ENCODE measurements at places on chromosomes 7 and 10.

DNA sequence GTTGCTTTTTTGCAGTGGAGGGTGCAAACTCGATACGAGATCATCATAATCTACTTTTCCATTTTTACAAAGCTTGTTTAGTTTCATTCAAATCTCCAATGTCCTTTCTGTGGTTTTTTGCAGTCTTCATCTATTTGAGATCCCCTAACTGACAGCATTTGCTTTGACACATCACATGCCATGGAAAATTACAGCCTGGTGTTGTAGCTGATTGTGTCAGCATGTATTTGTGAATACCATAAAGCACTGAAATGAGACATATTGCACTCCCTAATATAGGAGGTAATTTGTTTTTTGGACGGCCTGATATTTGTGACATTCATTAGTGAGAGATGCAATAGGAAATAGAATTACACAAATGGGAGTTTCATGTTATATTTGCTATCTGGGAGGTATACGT lies 620.8 kb downstream of the KCNMA1 start:
- no peak for DNase-seq

- DNase-seq, result no peak
Observed at GRCh38 chr7:116650436-116650835, 21.6 kb upstream of the MET start.

DNA sequence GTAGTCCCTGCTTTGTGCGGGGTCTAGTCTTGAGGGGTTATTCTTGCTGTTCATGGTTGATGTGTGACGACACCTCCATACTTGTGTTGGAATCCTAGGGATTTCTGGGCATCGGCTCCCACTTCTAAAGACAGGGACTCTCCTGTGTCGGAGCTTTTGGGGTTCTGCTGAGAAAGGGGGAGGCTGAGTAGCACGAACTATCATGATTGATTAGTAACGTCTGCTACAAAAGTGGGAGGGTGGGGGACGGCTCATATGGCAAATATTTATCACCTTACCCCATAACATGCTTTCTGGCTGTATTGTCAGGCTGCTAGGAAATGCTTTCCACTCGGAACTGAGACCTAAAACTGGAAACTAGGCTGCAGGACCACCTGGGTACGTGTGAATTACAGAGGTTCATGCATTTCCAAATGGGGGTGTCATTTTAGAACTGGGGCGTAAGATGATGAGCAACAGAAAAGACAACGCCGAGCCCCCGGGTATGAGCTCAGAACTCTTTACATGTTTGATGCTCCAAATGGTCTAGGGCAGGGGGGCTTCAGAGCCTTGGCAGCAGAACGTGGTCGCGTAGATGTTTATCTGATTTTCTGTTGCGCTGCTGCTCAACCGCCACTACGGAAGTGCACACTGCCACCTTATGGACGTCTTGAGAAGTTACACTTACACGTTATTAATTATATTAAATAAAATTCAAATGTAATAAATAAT lies 15.1 kb upstream of the NME8 start:
- DNase-seq, result no peak

- no peak for DNase-seq
Observed at GRCh38 chr7:135745703-135746312, 2.8 kb downstream of the FAM180A start.

GRCh38 chr10:100782461-100783244 lies 37.3 kb downstream of the PAX2 start:
- DNase-seq, result no peak

- DNase-seq, result no peak
Observed at GRCh38 chr7:78587443-78588044, 789.0 kb downstream of the PHTF2 start.

DNA sequence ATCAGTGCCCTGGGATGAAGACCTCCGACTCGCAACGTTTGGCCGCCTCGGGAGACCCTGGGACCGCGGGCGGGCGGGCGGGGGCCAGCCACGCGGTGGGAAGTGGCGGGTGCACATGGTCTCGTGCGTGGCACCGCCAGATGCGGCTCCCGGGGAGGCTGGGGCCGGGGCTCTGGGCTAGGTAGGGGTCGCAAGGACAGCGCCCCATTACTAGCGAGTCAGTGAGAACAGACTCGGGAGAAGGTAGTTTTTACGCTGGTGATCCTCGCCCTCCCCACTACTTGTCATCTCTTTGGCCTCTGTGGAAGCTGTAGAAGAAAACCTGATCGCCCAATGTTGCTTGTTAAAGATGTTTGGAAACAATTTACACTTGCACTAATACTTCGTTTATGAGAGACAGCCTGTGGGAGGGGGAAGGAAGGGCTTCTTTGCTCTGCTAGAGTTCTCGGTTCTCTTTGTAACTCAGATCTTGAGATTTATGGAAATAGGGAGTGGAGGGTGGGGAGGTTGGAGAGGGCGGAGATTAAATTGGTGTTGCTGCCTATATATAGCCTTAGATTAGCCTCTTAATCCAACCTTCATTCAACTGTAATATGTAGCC lies 591 bp downstream of the BZW2 start:
- no peak for DNase-seq
